ENCODE measurements at places on chromosomes 11 and 22.

- DNase-seq, result no peak
Measured at GRCh38 chr11:111949519-111950426, 12.6 kb downstream of the DIXDC1 start.

DNA sequence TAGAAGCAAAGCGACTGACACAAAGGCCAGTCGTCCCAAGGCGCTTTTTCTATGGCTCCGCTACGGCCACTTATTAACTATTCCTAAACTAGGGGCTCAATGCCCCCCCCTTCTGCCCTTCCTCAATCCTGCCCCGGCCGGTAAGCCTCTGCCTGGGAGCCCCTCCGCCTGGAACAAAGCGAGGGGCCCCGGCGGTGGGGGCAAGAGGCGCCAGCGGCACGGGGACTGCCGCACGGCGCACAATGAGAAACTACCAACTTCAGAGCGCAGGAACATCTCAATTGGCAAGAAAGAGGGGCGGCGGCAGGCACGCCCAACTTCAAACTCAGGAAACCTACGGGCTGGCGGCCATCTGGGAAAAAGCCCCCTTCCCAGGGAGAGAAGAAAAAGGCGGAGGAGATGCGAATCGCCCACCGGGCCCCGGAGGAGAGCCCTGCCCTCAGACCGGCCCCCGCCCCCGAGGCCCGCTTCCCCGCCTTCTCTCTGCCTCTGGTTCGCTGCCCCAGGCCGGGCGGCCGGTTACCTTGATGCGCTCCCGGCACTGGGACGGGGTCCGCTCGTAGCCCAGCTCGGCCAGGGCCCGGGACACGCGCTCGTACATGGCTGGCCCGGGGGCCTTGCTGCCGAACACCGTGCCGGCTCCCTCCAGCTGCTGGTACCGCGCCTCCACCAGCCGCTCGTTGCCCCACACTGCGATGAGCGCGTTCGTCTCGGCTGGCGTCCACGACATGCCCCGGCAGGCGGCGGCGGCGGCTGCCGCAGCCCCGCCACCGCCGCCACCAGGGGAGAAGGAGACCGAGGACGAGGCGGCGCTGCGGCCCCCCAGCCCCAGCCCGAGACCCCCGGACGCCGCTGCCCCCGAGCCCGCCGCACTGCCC, 619 bp downstream of the MSANTD2 start:
- peak; percentile 71 for DNase-seq

DNA sequence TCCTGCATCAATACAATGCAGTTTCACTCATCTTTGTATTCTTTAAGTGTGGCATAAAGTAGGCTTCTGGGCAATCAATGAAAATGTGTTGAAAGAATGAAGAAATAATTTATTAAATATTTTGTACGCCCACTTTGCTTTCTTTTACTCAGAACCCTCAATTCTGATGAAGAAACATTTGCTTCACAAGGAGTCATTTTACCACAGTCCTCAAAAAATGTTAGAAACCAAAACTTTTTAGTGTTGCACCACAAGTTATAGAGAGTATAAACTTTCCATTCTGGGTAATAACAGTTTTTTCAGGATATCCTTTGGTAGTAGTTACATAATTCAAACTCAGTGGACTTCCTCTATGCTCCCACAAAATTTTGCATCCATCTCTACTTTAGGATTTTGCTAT, 360.5 kb downstream of the DLG2 start:
- DNase-seq, result no peak

DNA sequence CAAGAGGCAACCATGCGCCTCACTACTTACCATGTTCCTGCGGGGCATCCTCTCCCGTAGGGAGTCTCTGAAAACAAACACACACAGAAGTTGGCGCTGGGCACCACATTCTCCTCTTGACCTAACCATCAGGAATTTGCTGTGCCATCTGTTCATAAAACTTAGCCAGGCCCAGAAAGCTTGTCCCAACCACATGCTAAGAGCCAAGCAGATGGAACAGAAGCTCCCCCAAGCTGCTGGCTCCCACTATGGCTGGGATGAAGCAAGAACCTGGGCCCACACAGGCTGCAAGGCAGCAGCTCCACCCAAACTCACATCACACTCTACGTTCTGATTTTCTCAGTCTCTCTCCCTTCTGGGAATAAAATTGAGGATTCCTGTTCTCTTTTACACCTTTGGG, 17.4 kb downstream of the HPS4 start:
- DNase-seq, result no peak
